Cerebellar cortex (tissue), 1 donor: ENCODE measurements at places on chromosomes 4 and X.

- DNase-seq, result no peak
These were observed 82.4 kb upstream of the SMIM10 start for GRCh38 chrX:134908356-134908755.

DNA sequence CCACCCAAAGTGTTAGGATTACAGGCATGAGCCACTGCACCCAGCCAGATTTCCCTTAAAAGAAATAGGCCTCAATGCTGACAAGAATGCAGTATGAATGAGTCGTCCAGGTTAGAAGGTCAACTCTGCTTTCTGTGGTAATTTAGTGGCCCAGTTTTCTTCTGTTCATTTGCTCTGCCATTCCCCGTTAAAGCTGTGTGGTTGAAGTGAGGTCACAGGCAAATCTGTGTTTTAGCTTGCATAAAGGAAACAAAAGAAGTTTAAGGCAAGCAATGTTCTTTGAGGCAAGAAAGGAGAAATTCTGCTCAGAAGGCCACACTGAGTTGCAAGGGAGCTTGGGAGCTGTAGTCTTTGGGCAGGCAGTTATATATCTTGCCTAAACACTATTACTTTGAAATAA lies 176.8 kb downstream of the LARP7 start:
- DNase-seq, result no peak

GRCh38 chrX:1462596-1463251 lies 10.0 kb upstream of the ASMTL start:
- no peak for DNase-seq

- DNase-seq, result no peak
These were observed 42.3 kb upstream of the LNX1 start for GRCh38 chr4:53633608-53634007.
